ENCODE measurements at places on chromosomes 12 and 14. TPM values are rescaled to one million over a fixed set of nuclear protein-coding genes. Genes with fewer than 3 reads are reported as not detected.

DNA sequence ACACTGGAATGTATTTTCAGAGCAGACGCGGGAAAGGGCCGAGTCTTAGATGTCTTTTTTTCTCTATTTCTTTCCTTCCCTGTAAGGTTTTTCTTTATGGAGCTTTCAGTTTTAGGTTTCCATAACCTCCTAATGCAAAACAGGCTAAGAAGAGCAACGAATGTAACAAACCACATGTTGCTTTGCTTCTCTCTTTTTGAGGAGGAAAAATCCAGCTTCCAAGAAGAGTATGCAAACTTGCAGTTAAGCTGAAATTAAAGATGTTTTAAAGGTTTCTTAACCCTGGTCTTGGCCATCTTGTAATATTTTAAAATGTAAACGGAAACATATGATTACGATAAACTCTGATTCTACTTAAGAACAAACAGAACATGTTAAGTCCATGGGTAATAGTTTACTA lies 86.9 kb downstream of the PRICKLE1 start:
- no peak for DNase-seq

- no peak for DNase-seq
These were observed 942 bp downstream of the ZC2HC1C start for GRCh38 chr14:75070383-75070782.

DNA sequence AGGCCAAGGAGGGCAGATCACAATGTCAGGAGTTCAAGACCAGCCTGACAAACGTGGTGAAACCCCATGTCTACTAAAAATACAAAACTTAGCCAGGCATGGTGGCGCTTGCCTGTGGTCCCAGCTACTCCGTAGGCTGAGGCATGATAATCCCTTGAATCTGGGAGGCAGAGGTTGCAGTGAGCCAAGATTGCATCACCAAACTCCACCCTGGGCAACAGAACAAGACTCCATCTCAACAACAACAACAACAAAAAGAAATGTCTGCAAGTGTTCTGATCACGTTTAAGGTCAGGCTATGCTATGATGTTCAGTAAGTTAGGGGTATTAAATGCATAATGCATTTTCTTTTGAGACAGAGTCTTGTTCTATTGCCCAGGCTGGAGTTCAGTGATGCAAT lies 6.7 kb upstream of the PLD4 start:
- no peak for DNase-seq

GRCh38 chr14:105890474-105891220 lies 364.3 kb downstream of the TMEM121 start:
- DNase-seq, result no peak

Gene DNAAF2
- total RNA-seq, result 18.9 TPM

Gene SLC25A47
- total RNA-seq, result not detected
